ENCODE measurements at places on chromosomes 16 and 17. TPM values are rescaled to one million over a fixed set of nuclear protein-coding genes. Genes with fewer than 3 reads are reported as not detected.

The ZNF213 gene
- 12.4 TPM for total RNA-seq

The RNF112 gene
- total RNA-seq, result not detected

The TGFB1I1 gene
- 1.2 TPM for total RNA-seq

DNA sequence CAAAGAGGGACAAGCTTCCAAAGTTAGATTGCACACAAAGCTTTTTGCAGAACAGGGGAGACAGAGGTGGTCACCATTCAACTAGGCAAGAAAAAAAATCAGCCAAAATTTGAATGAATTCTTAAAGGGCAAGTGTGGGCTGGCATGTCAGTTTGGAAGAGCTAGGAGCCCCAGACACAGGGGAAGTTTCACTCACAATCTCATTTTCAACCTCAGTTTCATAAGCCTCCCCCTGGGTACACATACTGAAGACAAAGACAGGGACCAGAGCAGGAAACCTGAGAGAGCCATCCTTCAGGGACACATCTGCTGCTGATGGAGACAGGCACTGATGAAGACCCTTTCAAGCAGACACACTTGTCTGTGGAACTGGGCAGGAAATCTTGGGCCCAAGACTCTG, 106.3 kb upstream of the PSMD7 start:
- no peaks in the 10 kb centered on the region for H3K36me3 ChIP-seq
- no peak overlapping the region for H3K4me3 ChIP-seq
- H3K27me3 ChIP-seq, result no peaks in the 10 kb centered on the region
- DNase-seq, result no peak
- H3K4me1 ChIP-seq, result no peaks in the 10 kb centered on the region
- no peak overlapping the region for H3K27ac ChIP-seq

DNA sequence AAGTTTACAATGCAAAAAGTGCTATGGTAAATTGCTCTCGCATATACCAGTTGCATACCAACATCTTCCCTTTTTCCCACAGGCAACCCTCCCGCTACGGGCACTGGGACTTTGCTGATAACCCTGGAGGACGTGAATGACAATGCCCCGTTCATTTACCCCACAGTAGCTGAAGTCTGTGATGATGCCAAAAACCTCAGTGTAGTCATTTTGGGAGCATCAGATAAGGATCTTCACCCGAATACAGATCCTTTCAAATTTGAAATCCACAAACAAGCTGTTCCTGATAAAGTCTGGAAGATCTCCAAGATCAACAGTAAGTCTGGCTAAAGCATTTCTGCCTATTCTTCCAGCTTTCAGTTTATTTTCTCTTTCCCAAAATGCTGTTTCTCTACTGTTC, 27.9 kb upstream of the HSBP1 start:
- no peak overlapping the region for H3K27ac ChIP-seq
- H3K27me3 ChIP-seq, result peaks cover 4% of the 10 kb centered on the region
- H3K36me3 ChIP-seq, result no peaks in the 10 kb centered on the region
- no peaks in the 10 kb centered on the region for H3K4me1 ChIP-seq

GRCh38 chr17:31517524-31517923, 126.0 kb downstream of the RAB11FIP4 start:
- no peaks in the 10 kb centered on the region for H3K27me3 ChIP-seq
- no peaks in the 10 kb centered on the region for H3K4me1 ChIP-seq
- peaks cover 6% of the 10 kb centered on the region for H3K36me3 ChIP-seq
- H3K4me3 ChIP-seq, result no peak overlapping the region
- no peak overlapping the region for H3K27ac ChIP-seq

- peaks cover 3% of the 10 kb centered on the region for H3K36me3 ChIP-seq
- peaks cover 18% of the 10 kb centered on the region for H3K4me1 ChIP-seq
- DNase-seq, result no peak
- no peak overlapping the region for H3K4me3 ChIP-seq
- H3K27ac ChIP-seq, result no peak overlapping the region
Observed at GRCh38 chr17:8628172-8628571, 2.4 kb downstream of the MYH10 start.

- no peak for DNase-seq
- H3K4me3 ChIP-seq, result no peak overlapping the region
- H3K4me1 ChIP-seq, result peaks cover 77% of the 10 kb centered on the region
- peak overlapping the region; percentile 67 for H3K27ac ChIP-seq
Observed at GRCh38 chr17:57438066-57438731, 181.9 kb downstream of the MSI2 start.

GRCh38 chr17:77127735-77128361, 12.9 kb upstream of the SEC14L1 start:
- peaks cover 48% of the 10 kb centered on the region for H3K4me1 ChIP-seq
- H3K4me3 ChIP-seq, result peak overlapping the region; percentile 76
- H3K36me3 ChIP-seq, result peaks cover 3% of the 10 kb centered on the region
- peak; percentile 75 for DNase-seq

GRCh38 chr17:45904866-45905265, 10.5 kb downstream of the MAPT start:
- DNase-seq, result no peak
- no peaks in the 10 kb centered on the region for H3K36me3 ChIP-seq
- no peak overlapping the region for H3K4me3 ChIP-seq
- H3K4me1 ChIP-seq, result peaks cover 20% of the 10 kb centered on the region
- peaks cover 28% of the 10 kb centered on the region for H3K27me3 ChIP-seq

DNA sequence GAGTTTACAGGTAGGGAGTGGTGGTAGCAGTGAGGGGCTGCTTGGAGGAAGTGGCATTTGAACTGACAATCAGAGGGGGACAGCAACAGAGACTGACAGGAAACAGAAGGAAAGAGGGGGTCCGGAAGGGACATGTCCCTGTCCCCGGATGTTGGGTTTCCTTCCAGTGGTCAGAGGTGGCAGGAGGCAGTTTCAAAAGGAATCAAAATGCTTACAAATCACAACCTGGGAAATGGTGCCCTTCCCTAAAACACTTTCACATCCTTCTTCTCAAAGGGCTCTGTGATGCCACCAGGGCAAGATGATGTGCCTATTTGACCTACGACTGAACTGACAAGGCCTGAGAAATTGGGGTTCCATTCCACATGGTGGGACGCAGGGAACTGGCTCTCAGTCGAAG, 19.7 kb downstream of the ADGRG1 start:
- no peak for DNase-seq
- no peaks in the 10 kb centered on the region for H3K27me3 ChIP-seq
- no peak overlapping the region for H3K4me3 ChIP-seq
- H3K4me1 ChIP-seq, result peaks cover 34% of the 10 kb centered on the region

GRCh38 chr17:80491478-80492342, 15.3 kb upstream of the NPTX1 start:
- no peak overlapping the region for H3K27ac ChIP-seq
- no peak overlapping the region for H3K4me3 ChIP-seq
- H3K36me3 ChIP-seq, result no peaks in the 10 kb centered on the region
- peaks cover 21% of the 10 kb centered on the region for H3K27me3 ChIP-seq
- no peak for DNase-seq

GRCh38 chr16:85126394-85126704, 14.1 kb upstream of the CIBAR2 start:
- no peaks in the 10 kb centered on the region for H3K27me3 ChIP-seq
- H3K4me3 ChIP-seq, result no peak overlapping the region
- no peak overlapping the region for H3K27ac ChIP-seq
- H3K4me1 ChIP-seq, result peaks cover 11% of the 10 kb centered on the region

DNA sequence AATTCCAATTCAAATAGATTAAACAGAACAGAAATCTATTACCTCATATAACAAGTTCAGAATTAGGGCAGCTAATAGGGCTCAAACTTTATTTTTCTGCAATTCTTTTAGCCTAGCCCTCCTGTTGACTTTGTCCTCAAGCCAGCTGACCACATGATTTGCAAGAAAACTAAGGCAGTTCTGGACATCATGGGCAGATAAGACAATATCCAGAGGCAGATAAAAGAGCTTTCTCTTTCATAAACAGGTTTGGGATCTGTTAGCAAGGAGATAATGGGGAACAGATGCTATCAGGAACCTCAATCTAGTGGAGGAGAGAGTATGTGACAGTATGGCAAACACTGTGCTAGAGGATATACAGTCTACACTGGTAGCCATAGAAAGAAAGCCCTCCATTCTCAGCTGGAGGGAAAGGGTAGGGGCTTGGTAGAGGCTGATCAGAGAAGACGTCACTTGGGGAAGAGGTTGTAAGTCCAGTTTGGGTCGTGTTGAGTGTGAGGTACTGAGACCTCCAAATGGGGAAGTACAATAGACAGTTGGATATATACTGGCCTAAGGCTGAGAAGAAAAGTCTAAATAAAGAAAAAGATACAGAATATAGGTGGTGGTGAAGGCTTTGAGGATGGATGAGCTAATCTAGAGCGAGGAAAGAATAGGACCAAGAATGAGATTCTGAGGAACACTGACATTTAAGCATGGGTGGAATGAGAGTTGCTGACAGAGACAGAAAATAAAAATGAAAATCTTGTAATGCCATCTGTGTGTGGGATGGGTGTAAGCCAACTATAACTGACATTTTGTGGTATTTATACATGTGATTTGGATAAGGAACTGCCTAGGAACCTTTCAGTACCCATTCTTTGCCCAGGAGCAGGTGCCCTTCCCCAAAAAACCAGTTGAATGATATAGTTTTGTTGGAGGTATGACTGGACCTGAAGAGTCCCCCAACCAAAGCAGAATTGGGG, 67.4 kb downstream of the CYB561 start:
- peaks cover 5% of the 10 kb centered on the region for H3K36me3 ChIP-seq
- peaks cover 5% of the 10 kb centered on the region for H3K27me3 ChIP-seq
- no peak overlapping the region for H3K4me3 ChIP-seq
- no peaks in the 10 kb centered on the region for H3K4me1 ChIP-seq

DNA sequence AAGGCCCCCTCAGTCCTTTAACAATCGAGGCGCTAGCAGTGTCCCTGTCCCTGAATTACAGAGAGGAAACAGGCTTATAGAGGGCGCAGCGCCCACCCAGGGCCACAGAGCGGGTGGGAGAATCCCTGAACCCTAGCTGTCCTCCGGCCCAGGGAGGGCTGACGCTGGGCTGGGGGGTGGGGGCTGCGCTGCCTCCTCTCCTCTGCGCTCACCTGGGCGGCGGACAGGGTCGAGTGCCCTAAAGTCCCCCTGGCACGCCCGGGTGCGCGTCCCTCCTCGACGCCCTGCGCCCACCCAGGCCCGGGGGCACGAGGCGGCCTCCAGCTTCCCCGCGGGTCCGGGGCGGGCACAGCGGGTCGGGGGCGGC, 200.4 kb upstream of the N4BP1 start:
- H3K4me1 ChIP-seq, result no peaks in the 10 kb centered on the region
- no peak overlapping the region for H3K4me3 ChIP-seq
- H3K27me3 ChIP-seq, result peaks cover 28% of the 10 kb centered on the region
- H3K36me3 ChIP-seq, result no peaks in the 10 kb centered on the region
- H3K27ac ChIP-seq, result no peak overlapping the region
- DNase-seq, result no peak

DNA sequence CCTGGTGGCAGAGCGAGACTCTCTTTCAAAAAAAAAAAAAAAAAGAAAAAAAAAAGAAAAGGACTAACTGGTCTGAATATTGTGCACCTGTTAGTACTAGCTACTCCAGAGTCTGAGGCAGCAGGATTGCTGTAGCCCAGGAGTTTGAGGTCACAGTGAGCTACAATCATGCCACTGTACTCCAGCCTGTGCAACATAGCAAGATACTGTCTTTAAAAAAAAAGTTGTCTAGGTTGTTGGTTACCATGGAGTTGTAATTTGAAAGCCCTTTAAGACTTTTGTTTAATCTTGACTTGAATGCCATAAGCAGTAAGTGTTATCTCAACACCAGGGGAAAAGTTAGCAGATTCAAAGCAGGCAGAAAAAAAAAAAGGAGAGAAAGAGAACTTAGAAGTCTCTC, 10.9 kb upstream of the C16orf54 start:
- no peak overlapping the region for H3K27ac ChIP-seq
- peaks cover 9% of the 10 kb centered on the region for H3K4me1 ChIP-seq
- no peaks in the 10 kb centered on the region for H3K36me3 ChIP-seq

DNA sequence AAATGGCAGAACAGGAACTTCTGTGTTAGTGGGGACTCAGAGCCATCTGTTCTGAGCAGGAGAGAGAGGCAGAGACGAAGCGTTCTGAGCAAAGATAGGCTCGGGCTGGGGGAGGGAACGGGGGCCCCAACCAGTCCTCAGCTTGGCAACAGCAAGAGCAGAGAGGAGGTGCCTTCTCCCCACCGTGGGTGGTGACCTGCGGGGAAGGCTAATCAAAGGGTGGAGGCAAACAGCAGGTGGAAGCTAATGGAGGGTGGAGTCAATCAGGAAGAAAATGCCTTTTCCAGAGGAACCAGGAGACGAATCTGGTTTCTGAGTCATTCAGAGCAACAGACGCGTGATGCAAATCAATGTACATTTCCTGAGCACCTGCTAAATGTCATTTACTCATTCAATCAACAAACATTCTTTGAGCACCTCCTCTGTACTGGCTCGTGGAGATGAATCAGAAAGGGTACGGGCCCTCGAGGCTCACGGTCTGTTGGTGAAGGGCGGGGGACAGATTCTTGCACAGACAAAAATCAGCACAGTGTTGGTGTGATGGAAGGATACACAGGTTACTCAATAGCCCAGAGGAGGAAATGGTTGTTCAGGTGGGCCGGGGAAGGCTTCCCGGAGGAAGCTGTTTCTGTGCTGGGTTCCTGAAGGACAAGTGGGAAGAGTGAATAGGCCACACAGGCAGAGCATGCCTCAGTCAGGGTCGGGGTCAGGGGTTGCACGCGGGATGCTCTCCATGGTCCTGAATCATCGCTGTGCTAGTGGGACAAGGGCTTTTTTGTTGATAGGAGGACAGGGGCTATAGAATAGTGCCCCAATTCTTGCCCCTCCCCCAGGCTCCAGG, 5.7 kb upstream of the SPNS2 start:
- no peaks in the 10 kb centered on the region for H3K36me3 ChIP-seq
- H3K27me3 ChIP-seq, result peaks cover 11% of the 10 kb centered on the region
- peaks cover 7% of the 10 kb centered on the region for H3K4me1 ChIP-seq

GRCh38 chr17:72571813-72572396, 451.1 kb downstream of the SOX9 start:
- H3K4me3 ChIP-seq, result no peak overlapping the region
- no peak overlapping the region for H3K27ac ChIP-seq
- H3K27me3 ChIP-seq, result peaks cover 14% of the 10 kb centered on the region
- H3K4me1 ChIP-seq, result peaks cover 7% of the 10 kb centered on the region

DNA sequence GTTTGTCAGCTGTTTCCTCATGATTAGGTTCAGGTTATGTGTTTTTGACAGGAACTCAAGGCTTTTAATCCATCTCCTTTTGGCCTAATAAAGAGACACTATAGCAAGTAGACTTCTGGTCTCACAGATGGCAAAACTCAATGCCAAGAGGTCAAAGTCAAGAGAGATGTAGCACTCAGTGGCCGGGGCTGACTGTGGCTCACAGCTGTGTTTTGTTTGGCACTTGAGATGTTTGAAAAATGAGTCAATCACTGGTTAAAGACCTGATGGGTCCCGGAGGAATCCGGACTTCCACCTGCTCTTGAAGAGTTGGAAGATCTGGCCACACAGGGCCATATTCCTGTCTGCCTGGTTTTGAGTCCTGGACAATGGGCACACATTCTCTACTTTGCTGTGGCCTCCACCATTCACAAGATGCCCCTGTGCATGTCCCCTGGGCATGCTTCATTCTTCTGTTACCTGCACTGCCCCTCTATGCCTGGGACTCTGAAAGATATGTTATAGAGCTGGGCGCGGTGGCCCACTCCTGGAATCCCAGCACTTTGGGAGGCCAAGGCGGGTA, 210.3 kb downstream of the SNX29 start:
- H3K27ac ChIP-seq, result no peak overlapping the region
- H3K4me1 ChIP-seq, result no peaks in the 10 kb centered on the region
- no peaks in the 10 kb centered on the region for H3K36me3 ChIP-seq
- no peak for DNase-seq
